ENCODE measurements at places on chromosomes 6 and 20.
A peak's percentile ranks its signal among the peaks of the same experiment; 100 is the strongest.

DNA sequence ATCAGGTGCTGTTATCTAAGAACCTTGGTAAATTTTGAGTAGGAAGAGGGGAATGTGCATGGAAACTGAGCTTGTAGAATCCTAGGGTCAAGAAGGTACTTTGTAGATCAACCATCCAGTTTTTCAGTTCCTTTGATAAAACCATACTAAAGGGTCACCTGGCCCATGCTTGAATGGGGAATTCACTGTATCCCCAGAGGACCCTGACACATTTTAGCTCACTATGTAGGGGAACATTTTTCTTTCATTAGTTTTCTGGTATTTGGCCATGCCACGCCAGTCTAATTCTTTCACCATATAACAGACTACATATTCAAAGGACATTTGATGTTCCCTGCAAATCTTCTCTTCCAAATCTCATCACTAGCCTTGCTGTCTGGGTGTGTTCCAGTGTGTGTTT is 29.9 kb downstream of the LRRC1 start:
- DNase-seq, result no peak

- DNase-seq, result no peak
Observed at GRCh38 chr6:150392452-150393220, 23.8 kb downstream of the IYD start.

DNA sequence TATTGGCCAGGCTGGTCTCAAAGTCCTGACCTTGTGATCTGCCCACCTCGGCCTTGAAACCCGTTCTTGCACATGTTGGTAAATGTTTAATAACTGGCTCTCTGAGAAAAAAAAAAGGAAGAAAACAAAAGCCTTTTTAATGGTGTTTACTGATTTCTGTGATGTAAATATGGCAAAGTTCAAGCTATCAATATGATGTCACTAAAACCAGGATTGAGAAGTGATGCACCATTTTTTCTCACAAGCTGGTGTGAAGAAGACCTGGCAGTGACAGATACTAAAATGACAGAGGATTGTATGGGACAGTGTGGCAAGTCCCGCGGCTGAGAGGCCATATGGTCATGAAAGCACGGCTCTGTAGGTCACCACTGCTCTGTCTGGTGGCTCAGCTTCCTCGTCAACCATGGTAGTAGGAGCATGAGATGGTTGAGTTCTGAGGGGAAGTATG is 196.3 kb upstream of the SUPT3H start:
- DNase-seq, result no peak

DNA sequence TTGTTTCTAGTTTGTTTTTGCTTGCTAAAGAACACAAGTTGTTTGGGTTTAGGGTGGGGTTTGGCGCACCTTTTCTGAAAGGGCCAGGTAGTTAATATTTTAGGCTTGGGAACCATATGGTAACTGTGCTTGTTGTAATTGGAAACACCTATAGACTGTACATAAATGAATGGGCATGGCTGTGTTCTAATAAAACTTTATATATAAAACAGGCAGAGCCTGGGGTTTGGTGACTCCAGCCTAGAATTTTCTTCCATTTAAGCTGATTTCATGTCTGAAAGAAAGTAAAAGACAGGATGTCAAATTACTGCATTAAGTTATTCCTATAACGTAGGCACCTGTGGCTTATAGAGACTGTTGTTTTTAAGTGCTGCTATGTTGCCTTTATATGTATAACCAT is 36.1 kb upstream of the MAPK13 start:
- DNase-seq, result no peak

DNA sequence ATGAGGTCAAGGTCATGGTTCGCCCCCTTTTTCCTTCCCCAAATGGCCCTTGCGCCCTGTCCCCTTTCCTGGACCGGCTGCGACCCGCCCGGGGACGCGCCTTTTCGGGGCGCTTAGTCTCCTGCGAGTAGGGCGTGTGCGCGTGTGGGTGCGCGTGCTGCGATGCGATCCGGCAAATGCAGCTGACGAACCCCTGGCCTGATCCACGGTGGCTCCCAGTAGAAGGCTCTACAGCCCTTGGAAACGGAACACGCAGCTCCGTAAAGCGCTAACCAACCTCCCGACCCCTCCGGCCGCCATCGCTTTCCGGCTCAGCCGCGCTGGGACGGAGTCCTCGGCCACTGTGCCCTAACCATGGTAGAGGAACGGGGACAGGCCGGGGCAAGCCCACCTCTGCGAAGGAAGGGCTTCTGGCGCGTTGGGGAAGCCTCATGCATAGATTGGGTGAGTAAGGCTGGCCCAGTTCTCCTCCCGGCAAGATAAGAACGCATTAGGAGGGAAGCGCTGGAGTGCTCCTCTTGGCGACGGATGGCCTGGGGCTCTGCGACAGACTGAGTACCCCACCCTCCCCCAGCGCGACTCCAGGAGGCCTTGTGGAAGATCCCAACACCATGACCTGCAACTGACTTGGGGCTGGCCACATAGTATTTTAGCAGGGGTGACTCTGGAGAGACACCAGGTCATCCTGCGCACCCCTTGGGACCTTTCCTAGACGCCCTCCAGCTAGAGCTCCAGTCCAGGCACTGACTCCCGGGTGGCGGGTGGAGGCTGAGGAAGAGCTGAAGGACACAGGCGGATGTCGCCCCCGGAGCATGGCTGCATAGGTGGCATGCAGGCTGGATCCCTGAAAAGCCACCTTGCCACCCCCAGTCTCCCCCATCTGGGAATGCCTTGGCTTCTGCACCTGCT is 1.1 kb upstream of the SLC4A11 start:
- DNase-seq, result no peak

DNA sequence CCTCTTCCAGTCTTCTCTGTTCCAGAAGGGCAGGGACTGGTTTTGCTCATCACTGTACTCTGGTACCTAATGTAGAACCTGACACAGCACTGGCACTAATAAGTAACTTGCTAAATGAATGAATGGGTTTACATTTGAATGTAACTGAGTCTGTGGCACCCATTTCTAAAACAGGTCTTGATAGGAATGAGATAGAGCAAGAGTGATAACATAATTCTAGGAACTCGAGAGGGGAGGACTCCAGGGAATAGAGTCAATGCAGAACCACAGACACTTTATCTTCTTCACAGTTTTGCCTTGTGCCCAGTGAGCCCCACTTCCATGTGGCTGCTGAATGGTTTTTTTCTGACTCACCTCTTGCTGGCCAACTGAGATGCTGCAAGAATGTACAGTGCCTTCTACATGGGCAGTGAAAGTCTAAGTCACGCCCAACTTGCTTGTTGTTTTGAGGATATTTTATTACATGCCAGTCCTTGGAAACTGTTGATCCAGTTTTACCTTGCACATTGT is 61.1 kb downstream of the TBC1D7 start:
- no peak for DNase-seq

DNA sequence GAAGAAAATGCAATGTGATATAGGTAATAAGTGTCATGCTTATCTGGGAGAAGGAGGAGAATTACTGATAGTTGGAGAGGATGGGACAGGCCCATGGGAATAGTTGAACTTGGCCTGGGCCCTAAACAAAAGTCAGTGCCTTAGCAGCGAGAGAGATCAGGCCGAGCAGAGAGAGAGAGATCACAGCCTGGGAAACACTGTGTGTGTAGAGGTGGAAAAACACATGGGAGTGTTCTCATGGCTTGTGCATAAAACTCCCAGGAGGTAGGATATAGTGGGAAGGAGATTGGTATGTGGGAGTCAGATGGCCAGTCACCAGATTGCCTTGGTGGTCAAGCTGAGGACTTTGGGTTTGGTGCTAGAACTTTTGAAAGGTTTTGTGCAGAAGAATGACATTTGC is 47.6 kb downstream of the FIG4 start:
- no peak for DNase-seq

DNA sequence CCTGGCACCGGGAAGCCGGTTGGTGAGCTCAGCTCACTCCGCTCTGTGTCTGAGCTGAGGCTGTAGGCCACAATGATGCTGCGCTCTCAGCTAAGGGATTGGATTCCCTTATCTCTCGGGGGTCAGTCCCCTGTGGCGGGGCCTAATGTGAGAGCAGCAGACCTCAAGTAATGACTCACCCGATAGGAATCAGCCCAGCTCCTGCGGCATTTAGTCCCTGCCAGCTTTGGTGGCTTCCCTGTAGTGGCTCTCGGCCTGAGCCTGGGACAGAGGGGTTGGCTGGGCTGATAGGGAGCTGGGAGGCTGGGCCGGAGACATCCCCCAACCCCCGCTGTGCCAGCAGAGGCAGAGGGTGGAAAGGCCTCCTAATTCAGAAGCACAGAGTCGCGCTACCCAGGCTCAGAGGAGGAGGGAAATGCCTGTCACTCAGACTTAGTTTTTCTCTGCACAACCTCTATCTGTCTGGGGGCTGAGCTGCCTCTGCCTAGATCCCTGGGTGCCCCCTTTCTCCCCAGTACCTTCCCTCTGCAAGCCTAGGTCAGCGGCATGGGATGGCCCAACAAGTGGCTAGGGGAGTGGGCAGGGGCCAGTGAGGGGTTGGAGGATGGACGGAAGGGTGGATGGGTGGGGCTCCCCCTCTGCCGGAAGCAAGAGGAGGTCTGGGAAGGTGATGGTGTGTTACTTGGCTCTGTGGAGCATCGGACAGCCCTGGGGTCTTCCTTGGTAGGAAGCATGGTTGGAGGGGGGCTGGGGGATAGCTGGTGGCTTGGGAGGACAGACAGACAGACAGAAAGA is 92.2 kb downstream of the CDH22 start:
- no peak for DNase-seq

DNA sequence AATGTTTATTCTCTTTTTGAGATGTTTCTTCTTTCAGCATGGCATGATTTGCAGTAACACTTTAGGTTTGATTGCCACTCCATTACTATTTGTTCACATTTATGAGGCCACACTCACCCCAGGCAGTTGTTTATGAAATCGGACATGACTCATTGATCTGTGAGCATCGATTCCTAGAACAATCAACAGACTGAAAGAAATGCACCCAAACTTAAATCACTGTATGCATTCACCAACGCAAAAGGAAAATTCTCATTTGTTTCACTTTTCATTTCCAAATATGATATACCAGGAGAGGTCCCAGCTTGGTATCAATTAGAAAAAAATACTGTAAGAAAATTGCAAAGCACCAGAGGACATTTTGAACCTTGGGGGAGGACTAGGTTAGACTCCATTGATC is 5.4 kb upstream of the GJA10 start:
- DNase-seq, result no peak

- DNase-seq, result peak; percentile 12
Observed at GRCh38 chr20:2387180-2387577, 6.5 kb downstream of the TGM6 start.

DNA sequence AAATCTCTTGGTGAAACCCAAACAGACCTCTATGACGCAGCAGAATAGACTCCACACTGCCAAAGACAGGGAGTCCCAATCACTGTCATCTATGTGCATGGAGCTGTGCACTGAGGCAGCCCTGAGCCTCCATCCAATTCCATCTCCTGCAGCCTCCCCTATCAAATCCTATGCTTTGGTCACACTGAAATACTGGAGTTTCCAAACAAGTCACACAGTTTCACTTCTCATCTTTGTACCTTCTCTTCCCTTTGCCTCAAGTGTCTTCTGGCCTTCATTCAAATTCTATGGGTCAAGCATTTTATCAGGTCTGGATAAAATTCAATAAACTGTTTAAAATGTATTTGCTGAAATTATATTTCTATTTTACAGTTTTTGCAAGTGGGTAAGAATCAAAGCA is 38.5 kb downstream of the FBXL4 start:
- no peak for DNase-seq

DNA sequence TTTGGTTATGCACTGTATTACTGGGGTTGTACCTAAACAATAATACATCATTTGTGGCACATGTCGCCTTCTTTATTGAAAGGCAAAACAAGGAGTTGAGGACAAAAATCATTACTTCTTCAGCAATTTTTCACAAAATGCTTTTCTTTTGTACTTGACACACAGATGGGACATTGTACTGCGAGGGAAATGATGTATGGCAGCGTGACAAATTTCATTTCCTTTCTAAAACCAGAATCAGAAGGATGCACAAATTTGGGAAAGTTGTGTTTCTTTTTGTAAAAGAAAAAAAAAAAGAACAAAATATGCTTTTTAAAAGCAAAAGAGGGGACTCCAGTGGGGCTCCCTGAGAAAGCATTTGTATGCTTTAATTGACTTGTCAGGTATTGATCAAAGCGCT is 394.0 kb upstream of the SLC35B3 start:
- DNase-seq, result no peak

DNA sequence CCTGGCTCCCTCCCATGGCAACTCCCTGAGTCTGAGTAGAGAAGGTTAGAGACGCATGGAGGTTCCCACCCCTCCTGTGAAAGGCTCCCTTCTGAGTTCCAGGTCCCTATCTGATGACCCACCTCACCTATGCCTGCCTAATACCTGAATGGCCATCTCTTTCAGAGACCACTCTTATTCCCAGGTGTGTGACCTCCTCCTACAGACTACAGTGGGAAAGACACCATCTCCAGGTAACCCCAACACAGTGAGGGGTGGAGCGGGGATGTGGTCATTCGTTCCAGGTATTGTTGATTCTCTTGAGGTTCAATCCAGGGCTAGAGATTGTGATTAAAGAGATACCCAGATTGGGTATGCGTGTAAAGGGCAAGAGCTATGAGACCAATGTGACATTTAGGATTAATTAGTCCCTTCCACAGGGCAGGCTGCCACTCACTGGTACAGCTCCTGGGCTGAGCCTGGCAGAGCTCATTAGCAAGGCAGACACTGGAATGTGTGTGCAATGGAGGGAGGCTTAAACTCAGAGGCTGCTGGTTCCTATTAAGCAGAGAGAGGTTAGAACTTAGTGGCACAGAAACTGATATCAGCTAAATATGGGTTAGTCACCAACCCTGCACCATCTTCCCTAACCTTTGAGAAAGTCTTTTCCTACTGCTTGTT is 46.5 kb upstream of the IER3 start:
- DNase-seq, result no peak

DNA sequence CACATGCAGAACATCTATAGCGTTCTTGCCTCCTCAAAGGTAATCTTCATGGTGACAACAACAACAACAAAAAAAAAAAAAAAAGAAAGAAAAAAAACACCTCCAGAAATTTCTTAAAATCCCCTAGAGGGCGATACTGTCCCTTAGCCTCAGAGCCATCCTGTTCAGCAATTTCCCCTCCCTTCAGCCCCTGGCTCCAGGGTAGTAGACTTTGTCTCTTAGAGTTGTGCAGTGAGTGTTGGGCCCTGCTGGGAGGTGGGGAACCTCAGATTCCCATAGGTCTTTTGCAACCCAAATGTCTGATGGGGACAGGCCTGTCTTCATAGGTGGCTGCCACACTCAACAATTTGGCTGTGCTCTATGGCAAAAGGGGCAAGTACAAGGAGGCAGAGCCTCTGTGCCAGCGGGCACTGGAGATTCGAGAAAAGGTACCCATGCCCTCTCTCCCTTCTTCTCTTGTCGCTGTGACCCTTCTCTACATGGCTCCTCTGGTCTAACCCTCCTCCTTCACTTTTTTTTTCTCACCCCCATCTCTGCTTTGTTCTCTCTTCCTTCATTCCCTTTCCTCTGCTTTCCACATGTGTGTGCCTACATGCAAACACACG is 6.0 kb upstream of the PTK7 start:
- DNase-seq, result no peak

DNA sequence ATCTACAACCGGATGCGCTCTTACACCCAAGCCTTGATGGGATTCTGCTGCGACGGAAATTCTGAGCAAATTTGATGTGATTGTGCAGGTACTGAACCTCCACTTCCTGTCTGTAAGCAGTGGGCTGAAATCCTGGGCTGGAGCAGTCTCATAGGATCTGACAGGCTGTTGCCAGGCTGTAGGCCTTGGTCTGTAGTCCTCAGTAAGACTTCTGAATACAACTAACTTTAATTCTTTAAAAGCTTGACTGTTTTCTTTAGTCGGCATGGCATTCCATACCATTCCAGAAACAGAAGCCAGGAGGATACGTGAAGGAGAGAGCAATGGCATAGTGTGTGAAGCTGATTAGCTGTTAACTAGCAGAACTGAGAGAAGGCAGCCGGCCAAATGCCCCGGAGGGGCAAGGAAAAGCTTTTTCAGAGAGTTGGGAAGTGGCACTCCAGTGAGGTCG is 68.3 kb downstream of the ADTRP start:
- peak; percentile 43 for DNase-seq

Measured in stimulated activated CD4-positive, alpha-beta T cell treated with anti-CD3 and anti-CD28 coated beads, TNF-alpha, amount 100 ng/mL, for 4 hours (primary cell).